ENCODE measurements at places on chromosomes 7 and 10. TPM values are rescaled to one million over a fixed set of nuclear protein-coding genes. Genes with fewer than 3 reads are reported as not detected.

TMEM273 gene
- not detected for total RNA-seq

ZDHHC4 gene
- 58.9 TPM for total RNA-seq

GRCh38 chr10:89301232-89301631 lies 614 bp upstream of the IFIT2 start:
- H3K36me3 ChIP-seq: no peaks in the 10 kb centered on the region
- no peak overlapping the region for H3K27ac ChIP-seq
- peaks cover 13% of the 10 kb centered on the region for H3K4me1 ChIP-seq
- no peaks in the 10 kb centered on the region for H3K27me3 ChIP-seq

PGAM1 gene
- 870 TPM for total RNA-seq

SCIN gene
- 0.80 TPM for total RNA-seq

LIPF gene
- total RNA-seq: not detected

EPDR1 gene
- 13.8 TPM for total RNA-seq

- H3K4me1 ChIP-seq: no peaks in the 10 kb centered on the region
- no peaks in the 10 kb centered on the region for H3K27me3 ChIP-seq
- H3K36me3 ChIP-seq: no peaks in the 10 kb centered on the region
Measured at GRCh38 chr10:52805414-52806285, 33.1 kb upstream of the MBL2 start.

- no peak overlapping the region for H3K27ac ChIP-seq
- DNase-seq: no peak
- no peak overlapping the region for H3K4me3 ChIP-seq
- no peaks in the 10 kb centered on the region for H3K36me3 ChIP-seq
- peaks cover 37% of the 10 kb centered on the region for H3K27me3 ChIP-seq
Measured at GRCh38 chr10:84191106-84191505, 3.2 kb upstream of the CDHR1 start.

GRCh38 chr10:51915031-51915542 lies 215.7 kb upstream of the CSTF2T start:
- H3K36me3 ChIP-seq: no peaks in the 10 kb centered on the region
- no peak overlapping the region for H3K4me3 ChIP-seq
- peak overlapping the region; percentile 83 for H3K27ac ChIP-seq
- DNase-seq: peak; percentile 63
- peaks cover 33% of the 10 kb centered on the region for H3K4me1 ChIP-seq

CD36 gene
- total RNA-seq: 1.8 TPM

DNA sequence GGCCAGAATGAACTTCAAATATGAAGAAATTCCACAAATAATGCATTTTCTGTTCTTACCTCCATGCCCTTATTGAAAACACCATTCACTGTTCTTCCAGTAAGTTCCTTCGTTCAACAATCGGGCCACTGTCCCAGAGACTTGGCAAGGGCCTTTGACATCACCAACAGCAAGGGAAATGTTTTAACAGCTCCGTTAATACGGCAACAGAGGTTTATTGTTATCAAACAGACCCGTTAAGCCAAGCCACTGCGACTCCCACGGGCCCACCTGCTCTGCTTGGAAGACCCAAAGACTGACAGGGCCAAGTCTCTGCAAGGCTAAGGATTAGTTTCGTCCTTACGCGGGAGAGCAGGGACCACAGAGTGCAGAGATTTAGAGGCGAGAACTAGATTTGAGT lies 43.4 kb upstream of the LYZL1 start:
- H3K36me3 ChIP-seq: no peaks in the 10 kb centered on the region
- no peaks in the 10 kb centered on the region for H3K27me3 ChIP-seq
- no peak for DNase-seq
- no peak overlapping the region for H3K27ac ChIP-seq
- H3K4me1 ChIP-seq: no peaks in the 10 kb centered on the region

OR9A2 gene
- 2.6 TPM for total RNA-seq

CYP3A4 gene
- total RNA-seq: not detected

FAM241B gene
- 8.7 TPM for total RNA-seq

SPDYE9 gene
- total RNA-seq: not detected

DNA sequence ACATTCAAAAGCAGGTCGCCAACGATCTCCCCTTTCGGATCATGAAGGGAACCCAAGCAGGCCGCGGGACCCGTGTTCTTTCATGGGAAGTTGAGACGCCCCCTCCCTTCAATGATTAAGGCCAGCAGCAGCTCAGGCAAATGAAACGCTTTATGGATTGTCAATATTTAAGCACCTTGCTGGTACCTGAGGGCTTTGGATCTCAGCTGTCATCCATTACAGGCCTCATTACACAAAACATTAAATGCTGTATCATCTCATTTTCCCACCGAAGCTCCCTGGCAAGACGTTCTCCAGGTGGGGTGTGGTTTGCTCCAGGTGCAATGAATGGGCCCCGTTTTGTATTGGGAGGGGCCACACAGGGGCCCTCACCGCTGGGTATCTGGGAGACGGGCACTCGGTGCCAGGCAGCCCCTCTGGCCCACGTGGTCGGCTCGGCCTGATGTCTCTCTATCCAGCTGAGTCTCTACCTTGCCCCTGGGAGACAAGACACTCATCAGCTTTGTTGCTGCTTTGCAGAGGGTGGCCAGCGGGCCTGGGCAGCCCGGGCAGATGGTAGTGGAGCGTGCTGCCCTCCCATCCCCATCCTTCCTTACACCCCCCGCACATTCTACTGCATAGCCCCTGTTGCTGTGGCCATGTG lies 456.1 kb upstream of the FOXK1 start:
- H3K27me3 ChIP-seq: no peaks in the 10 kb centered on the region
- H3K4me1 ChIP-seq: no peaks in the 10 kb centered on the region
- no peak for DNase-seq
- H3K4me3 ChIP-seq: no peak overlapping the region

DNA sequence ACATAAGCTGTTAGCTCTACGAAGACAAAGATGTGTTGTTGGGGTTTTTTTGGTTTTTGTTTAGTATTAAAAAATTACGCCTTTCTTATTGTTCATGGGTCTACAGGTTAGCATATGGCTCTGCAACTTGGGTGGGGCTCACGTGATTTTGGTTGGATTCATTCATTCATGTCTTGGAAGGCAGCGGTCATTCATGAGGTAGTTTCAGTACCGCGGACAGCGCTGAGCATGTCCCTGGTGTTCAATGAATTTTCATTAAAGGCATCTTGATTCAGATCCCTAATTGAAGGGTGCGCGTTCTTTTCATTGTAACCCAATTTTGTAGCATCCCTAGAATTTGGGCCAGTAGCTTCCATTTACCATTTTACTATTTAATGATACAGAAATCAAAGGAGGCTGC lies 42.9 kb upstream of the TCERG1L start:
- no peaks in the 10 kb centered on the region for H3K36me3 ChIP-seq
- H3K4me1 ChIP-seq: no peaks in the 10 kb centered on the region
- peak; percentile 58 for DNase-seq
- H3K27me3 ChIP-seq: no peaks in the 10 kb centered on the region

GHRHR gene
- not detected for total RNA-seq

NOLC1 gene
- total RNA-seq: 178 TPM

- DNase-seq: peak; percentile 77
- H3K4me3 ChIP-seq: peak overlapping the region; percentile 37
- peaks cover 13% of the 10 kb centered on the region for H3K27me3 ChIP-seq
- H3K27ac ChIP-seq: no peak overlapping the region
- H3K4me1 ChIP-seq: peaks cover 17% of the 10 kb centered on the region
Measured at GRCh38 chr10:100625816-100626215, 90.1 kb downstream of the HIF1AN start.

- no peaks in the 10 kb centered on the region for H3K27me3 ChIP-seq
- H3K27ac ChIP-seq: no peak overlapping the region
- no peak for DNase-seq
- no peaks in the 10 kb centered on the region for H3K36me3 ChIP-seq
- H3K4me1 ChIP-seq: no peaks in the 10 kb centered on the region
- no peak overlapping the region for H3K4me3 ChIP-seq
Measured at GRCh38 chr7:124688991-124689390, 76.6 kb downstream of the GPR37 start.

DNA sequence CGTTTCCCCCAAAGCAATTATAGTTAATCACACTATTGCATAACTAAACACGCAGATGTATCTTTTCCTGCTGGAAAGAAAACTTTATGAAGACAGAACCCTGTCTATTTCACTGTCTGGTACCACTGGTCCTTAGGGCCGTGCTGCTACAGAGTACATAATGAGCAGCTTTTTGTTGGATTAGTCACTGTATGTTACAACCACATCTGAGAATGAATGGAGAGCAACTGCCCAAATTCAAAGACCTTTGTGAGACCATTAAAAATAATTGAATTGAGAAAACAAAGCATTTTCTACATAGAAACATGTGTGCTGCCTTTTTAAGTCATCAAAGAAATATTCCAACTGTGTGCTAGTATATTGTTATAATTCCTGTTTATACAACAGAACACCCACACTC lies 111.3 kb upstream of the SORCS1 start:
- no peaks in the 10 kb centered on the region for H3K4me1 ChIP-seq
- DNase-seq: no peak

CREB3L2 gene
- 29.3 TPM for total RNA-seq

- peak; percentile 19 for DNase-seq
- H3K27me3 ChIP-seq: no peaks in the 10 kb centered on the region
- peaks cover 5% of the 10 kb centered on the region for H3K36me3 ChIP-seq
- H3K4me1 ChIP-seq: peaks cover 18% of the 10 kb centered on the region
- H3K27ac ChIP-seq: peak overlapping the region; percentile 92
Measured at GRCh38 chr10:70622981-70623844, 20.7 kb upstream of the PRF1 start.

GRCh38 chr7:120961638-120962173 lies 11.1 kb downstream of the ING3 start:
- no peaks in the 10 kb centered on the region for H3K27me3 ChIP-seq
- H3K36me3 ChIP-seq: no peaks in the 10 kb centered on the region
- H3K4me3 ChIP-seq: no peak overlapping the region
- peaks cover 10% of the 10 kb centered on the region for H3K4me1 ChIP-seq

DNA sequence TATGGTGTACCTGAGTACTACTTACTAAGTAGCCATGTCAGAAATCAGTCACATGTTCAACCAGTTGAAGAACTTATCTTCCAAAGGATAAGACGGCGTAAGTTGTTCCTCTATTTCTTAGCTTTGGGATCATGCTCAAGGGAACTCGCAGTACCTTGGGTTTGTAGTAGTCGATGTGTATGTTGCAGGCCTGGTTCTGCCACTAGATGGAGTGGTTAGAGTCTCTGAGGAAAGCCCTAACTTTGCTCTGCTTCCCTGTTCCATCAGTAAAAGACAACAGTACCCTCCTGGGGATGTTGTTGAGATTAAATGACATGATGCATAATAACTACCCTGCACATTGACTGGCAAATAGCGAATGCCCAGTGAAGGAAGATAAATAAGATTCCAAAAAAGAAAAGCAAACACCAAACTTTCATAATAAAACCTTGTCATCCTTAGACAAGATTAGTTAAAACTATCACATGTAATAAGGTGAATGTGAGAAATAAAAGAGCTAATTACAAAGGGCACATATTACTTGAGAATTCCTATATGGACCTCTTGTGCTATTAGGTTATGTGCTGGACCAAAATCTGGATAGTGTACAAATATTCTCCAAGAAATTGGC lies 165.9 kb downstream of the ABCA13 start:
- DNase-seq: peak; percentile 78
- H3K27ac ChIP-seq: no peak overlapping the region
- no peaks in the 10 kb centered on the region for H3K36me3 ChIP-seq

- peaks cover 54% of the 10 kb centered on the region for H3K27me3 ChIP-seq
- H3K27ac ChIP-seq: no peak within 1 kb of the TSS
- peaks cover 5% of the 10 kb centered on the region for H3K4me1 ChIP-seq
- DNase-seq: peak; percentile 77
- H3K36me3 ChIP-seq: no peaks in the 10 kb centered on the region
- H3K4me3 ChIP-seq: peak within 1 kb of the TSS; percentile 74
Measured at GRCh38 chr10:133379152-133379800, at the start of gene PAOX. PAOX (plus strand) TSS chr10:133379262; CDS start chr10:133379317, 55 bp downstream.

GRCh38 chr7:41817386-41817785 lies 114.5 kb upstream of the INHBA start:
- no peak overlapping the region for H3K27ac ChIP-seq
- H3K4me1 ChIP-seq: 0 out of 2 replicates have a peak, but pooled peaks cover 8% of the 10 kb centered on the region
- no peaks in the 10 kb centered on the region for H3K36me3 ChIP-seq
- no peaks in the 10 kb centered on the region for H3K27me3 ChIP-seq
- no peak for DNase-seq

DNA sequence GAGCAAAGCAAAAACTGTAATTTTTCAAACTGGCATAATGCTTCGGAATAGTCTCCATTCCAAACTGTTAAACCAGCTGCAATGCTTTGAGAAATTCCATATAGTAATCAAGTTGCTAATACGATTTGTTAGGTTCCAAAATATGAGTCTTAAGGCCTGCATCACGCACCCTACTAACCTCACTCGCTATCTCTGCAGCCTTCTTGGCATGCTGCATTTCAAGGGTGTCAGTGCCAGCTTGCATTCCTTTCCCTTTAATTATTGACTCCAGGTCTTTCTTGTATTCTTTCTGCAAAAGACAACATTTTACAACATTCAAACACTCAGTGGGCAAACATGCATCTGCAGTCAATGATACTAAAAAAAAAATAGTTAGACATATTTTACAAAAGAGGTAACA lies 61.8 kb downstream of the NEBL start:
- H3K27ac ChIP-seq: no peak overlapping the region
- DNase-seq: no peak
- H3K4me3 ChIP-seq: no peak overlapping the region
- no peaks in the 10 kb centered on the region for H3K27me3 ChIP-seq
- no peaks in the 10 kb centered on the region for H3K36me3 ChIP-seq

ITPRID1 gene
- total RNA-seq: 0.45 TPM

DNA sequence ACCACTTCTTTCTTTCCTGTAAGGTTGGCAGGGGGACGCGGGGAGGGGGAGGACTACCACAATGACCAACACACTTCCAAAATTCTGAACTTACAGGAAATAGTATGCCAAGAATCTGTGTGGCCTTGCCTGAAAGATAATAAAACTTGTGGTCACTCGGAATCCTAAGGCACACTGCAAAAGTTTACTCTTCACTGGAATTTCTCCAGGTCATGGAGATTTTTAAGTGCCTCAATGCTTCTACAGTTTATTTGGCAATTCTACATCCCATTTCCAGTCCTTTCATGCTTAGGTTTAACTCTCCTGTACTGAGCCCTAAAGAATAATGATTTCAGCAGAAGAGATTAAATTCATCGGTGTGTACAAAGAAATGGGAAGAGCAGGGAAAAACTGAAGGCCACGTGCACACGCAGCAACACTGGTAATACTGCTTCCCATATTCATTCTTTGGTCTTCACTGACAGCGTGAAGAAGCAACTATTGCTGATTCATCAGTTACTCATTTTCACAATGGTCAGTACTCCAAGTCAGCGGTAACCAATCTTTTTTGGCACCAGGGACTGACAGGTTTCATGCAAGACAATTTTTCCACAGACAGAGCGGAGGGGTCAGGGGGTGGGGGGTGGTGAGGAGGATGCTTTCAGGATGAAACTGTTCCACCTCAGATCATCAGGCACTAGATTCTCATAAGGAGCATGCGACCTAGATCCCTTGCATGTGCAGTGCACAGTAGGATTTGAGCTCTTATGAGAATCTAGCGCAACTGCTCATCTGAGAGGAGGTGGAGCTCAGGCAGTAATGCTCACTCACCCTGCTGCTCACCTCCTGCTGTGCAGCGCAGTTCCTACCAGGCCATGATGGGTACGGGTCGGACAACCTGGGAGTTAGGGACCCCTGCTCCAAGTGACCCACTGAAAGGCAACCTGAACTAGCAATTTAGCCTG lies 9.8 kb downstream of the LARP4B start:
- 0 out of 2 replicates have a peak overlapping the region, but pooled peaks have one; percentile 42 for H3K27ac ChIP-seq
- no peaks in the 10 kb centered on the region for H3K36me3 ChIP-seq
- peaks cover 4% of the 10 kb centered on the region for H3K4me1 ChIP-seq
- H3K4me3 ChIP-seq: no peak overlapping the region

CHPF2 gene
- total RNA-seq: 26.1 TPM
